ENCODE measurements at places on chromosomes 3 and 15.

DNA sequence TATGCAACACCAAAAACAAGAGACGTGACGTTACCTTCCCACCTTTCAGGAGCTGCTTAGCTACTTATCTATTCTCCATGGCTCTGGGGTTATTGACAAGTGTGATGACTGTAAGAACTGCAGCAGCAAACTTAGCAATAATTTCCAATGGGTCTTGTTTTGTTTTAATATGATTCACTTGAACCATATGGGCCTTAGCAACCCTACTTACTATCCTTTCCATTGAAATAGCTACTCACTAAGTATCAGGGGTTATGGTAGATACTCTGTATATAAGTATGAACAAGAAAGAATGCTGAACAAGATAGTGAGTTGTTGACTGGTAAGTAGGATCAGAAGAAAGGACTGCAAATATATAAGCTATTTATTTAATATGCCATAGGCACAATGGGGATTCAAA is 69.3 kb upstream of the BBX start:
- no peak for DNase-seq

- no peak for DNase-seq
These were observed 70.4 kb upstream of the BLM start for GRCh38 chr15:90646662-90647305.

DNA sequence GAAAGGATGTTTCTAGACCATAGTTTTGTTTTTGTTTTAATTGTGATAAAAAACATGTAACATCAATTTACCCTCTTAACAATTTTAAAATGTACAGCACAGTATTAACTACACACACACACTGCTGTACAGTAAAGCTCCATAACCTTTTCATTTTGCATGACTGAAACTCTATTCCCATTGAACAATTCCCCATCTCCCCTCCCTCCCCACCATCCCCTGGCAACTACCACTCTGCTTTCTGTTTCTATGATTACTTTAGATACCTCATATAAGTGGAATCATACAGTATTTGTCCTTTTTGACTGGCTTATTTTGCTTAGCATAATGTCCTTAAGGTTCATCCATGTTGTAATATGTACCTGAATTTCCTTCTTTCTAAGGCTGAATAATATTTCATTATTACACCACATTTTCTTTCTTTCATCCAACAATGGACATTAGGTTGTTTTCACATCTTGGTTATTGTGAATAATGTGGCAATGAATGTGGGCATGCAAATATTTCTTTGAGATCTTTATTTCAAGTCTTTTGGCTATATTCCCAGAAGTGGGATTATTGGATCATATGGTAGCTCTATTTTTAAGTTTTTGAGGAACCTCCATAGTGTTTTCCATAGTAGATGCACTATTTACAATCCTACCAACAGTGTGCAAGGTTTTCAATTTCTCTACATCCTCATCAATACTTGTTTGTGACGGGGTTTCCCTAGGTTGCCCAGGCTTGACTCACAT is 10.7 kb downstream of the CHST14 start:
- no peak for DNase-seq

DNA sequence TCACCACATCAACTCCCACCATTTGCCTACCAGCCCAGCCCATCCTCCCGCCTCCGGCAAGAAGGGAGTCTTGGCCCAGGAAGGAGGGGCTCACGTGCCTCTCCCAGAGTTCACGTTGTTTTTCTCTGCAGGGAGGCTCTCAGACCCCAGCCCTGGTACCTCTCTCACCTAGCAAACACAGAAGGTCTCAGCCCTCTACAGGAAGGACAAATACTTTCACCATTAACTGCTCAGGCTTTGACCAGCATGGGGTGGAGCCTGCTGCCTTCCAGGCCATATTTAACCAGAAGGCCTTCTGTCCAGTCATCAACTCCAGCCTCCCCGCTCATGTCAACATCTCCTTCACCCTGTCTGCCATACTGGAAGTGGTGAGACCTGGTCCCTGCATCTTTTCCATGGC is 19.0 kb upstream of the HTR3E start:
- no peak for DNase-seq

DNA sequence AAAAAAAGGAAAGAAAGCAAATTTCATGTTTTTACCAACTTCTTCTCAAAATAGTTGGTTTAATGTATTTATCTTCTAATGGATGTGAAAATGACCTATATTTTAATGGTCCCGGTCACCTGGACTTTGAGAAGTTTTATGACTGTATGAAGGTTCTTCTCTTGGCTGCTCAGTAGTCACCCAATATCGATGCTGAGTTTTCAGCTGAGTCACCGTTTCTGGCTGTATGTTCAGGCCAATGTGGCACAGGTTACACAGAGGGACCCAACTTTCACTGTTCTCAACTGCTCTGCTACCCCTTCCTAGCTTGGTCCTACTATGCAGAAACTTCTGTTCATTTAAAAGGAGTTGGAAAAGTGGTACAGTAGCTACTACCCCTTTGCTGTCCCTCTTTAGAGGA is 25.8 kb downstream of the VGLL3 start:
- DNase-seq = no peak

DNA sequence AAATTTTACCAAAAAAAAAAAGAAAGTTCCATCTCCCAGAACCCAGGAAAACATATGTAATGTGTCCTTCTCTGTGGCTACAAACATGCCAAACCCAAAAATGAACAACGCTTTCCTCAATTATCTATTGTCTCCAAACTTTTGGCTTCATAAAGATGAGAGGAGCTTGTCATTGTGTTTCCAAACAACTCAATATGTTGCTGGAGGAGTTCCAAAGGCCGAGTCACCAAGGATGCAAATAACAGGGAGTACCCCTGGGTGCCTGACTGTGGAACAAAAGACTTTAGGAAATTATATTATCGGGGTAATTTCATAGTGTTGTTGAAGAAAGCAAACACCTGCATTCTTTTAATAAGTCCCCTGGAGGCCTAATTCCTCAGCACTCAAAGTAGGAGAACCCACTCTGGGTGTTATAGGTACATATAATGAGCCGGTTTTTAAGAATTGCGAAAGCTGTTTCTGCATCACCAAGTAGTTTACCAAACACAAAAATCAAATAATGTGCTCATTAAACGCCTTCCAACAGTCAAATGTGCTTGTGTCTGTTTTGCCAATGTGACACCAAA is 206.3 kb upstream of the PRICKLE2 start:
- DNase-seq = no peak

GRCh38 chr3:81760215-81760614 is 1.2 kb downstream of the GBE1 start:
- DNase-seq = no peak

GRCh38 chr15:99324082-99324620 is 72.9 kb downstream of the LRRC28 start:
- no peak for DNase-seq

DNA sequence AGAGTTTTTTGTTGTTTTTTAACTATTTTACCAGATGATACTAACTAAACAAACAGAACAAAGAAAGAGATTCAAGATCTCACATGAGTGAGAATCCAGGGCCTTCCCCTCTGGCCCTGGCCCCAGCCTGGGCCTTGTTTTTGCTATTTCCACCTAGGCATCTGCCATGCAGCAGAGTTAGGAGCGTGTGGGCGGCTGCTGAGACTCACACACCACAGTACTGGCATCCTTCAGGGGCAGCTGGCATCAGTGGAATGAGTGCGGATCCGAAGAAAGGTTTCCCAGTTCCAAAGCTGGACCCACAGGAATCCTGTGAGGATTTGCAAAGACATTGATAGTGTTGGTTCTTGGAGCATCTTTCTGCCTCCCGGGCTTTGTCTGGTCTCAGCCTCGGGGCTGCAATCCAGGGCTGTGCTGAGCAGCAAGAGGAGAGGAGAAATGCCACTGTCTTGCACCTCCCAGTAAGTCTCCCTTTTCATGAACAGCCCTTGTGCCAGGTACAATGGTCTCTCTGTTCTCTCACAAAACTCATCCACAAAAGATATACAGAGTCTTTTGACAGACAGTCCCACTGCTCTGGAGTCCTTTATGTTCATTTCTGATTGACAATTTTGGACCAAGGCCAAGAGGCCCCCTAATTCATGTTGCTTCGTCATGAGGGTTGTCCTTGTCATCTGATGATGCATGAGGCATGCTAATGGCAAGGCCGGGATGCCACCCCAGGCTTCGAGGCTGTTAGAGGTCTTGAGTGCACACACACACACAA is 46.6 kb downstream of the APH1B start:
- no peak for DNase-seq

DNA sequence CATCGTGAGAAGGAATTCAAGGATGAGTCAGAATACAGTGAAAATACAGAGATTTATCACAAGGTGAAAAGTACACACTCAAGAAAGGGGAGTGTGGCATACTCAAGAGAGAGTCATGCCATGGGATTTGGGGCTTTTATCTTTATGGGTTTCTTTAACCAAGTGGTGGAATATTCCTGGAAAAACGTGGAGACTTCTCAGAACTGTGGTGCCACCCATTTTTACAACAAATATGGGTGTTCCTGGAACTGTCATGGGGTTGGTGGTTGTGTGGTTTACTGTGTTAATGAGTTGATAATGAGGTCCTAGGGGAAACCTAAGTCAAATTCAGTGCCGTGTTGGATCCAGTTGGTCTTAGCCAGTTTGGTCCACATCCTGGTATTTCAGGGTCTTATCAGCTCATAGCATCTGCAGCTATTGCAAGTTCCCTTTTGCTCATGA is 497.2 kb downstream of the GABRG3 start:
- DNase-seq = no peak

GRCh38 chr15:92159481-92159880 is 234.2 kb upstream of the ST8SIA2 start:
- DNase-seq = no peak

DNA sequence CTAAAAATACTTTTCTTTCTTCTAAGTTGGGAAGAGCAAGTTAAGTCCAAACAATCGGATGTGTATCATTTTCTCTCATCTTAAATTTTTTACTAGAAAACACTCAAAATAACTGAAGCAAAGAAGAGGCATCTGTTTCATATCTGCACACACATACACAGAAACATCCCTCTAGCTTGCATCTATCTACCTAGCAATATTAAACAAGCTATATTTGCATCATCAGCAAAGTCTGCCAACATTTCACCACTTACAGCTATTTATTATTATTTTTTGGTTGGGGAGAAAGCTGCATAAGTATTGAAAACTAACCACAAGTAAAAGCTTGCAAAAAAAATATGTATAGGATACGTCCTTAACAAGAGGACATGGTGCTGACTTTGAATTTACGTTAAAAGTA is 1.9 kb downstream of the GOLIM4 start:
- no peak for DNase-seq

- no peak for DNase-seq
These were observed 167.2 kb upstream of the TLE3 start for GRCh38 chr15:70264738-70265465.

GRCh38 chr15:83914906-83915305 is 261.0 kb downstream of the ADAMTSL3 start:
- no peak for DNase-seq

- no peak for DNase-seq
These were observed 26.8 kb upstream of the LIMD1 start for GRCh38 chr3:45567730-45568172.

DNA sequence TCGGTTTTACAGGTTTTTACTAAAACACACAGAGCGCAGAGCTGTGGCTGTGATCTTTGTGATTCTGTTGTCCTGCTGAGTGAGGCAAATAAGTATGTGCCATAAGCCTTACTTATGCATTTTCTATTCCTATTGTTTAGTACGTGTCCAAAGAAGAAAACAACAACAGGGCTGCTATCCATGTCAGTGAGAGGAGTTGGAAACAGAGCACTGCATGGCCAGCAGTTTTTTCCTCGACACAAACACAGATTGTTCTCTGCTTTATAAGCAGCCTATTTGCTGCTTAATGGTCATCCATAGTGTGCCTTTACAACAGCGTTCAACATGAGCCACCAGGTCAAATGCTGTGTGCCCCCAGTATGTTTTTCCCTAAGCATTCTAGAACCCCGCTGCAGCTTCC is 79.8 kb downstream of the SHQ1 start:
- no peak for DNase-seq

DNA sequence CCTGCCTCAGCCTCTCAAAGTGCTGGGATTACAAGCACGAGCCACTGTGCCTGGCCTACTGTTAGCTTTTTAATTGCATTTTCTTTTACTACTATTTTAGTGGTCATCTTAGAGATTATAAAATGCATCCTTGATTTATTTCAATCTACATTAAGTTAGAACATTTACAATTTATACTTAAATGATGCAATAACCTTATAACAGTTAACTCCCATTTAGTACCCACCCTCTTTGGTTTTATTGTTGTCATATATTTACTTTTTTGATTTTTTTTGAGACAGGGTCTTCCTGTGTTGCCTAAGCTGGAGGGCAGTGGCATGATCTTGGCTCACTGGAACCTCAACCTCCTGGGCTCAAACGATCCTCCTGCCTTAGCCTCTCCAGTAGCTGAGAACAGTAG is 77.3 kb downstream of the PPCDC start:
- no peak for DNase-seq

DNA sequence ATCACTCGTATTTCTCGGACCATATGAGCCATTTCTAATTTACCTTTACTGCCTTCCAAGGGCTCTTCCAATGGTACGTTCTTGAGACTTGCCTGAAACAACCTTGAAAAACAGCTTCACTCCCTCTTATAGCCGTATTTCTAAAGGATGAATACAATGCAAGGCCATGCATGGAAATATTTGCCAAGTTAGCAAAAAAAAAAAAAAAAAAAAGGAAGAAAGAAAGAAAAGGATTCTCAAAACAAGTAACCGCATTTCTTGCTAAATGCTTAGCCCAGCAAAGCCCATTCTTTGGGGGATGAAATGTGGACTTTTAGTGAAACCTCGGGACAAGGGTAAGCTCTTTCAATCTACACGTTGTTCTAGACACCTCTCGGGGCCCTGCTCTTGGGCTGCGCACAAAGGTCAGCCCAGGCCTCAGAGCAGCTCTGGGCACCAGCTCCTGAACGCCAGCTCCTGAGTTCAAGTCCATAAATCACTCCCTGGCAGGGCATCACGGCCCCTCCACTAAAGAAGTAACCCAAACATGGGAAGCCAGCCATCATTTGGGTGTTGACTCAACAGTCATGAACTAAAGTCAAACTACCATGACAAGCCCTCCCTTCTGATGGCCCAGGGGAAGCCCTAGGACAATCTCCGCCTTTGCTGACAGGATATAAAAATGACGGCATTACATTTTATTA is 132.7 kb downstream of the ADAMTS17 start:
- DNase-seq = no peak

- DNase-seq = no peak
These were observed 50.0 kb downstream of the RLBP1 start for GRCh38 chr15:89171136-89172072.

DNA sequence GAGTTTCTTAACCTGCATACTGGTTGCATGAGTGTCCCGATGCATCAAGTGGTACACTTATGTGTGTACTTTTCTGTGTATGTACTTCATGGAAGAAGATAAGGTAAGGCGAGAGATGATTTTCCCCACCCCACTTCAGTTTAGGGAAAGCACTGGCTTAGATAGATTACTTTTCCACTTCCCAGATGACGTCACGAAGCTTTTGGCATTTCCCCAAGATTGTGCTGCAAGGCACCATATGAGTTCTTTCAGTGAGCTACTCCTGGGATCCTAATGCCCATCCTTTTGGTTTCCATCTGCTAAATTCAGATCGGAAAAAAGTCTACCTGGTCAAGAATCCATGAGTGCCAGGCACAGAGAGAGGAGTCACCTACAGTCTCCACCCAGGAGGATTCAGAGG is 4.5 kb downstream of the IL17RB start:
- no peak for DNase-seq

GRCh38 chr3:5017925-5018531 is 38.8 kb downstream of the BHLHE40 start:
- no peak for DNase-seq

- DNase-seq = no peak
These were observed 18.6 kb downstream of the DNAJB11 start for GRCh38 chr3:186589121-186589520.

- no peak for DNase-seq
These were observed 2.0 kb upstream of the TPRG1 start for GRCh38 chr3:189169728-189170127.
